ENCODE measurements at places on chromosomes 11 and 22.

GRCh38 chr11:108608548-108608947 lies 15.0 kb upstream of the EXPH5 start:
- DNase-seq, result no peak

GRCh38 chr22:24437741-24438328 lies 10.4 kb downstream of the ADORA2A start:
- peak; percentile 30 for DNase-seq

DNA sequence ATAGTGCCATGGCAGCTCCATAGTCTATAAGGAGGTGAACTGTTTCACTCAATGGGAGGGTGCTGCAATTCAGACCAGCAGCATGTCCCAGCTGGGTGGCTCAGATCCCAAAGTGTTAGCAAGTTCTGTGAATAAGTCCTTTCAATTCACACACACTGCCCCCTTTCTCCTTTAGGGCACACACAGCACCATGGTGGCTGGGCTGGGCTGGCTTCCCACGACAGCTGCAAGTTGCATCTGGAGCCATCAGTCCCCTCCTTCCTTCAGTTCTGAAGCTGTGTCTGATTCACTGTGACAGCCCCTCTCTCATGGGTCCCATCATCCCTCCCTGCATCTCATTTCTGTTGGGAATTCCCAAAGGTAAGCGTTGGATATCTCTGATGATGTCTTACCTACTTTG lies 324.1 kb upstream of the NCAM1 start:
- DNase-seq, result no peak

DNA sequence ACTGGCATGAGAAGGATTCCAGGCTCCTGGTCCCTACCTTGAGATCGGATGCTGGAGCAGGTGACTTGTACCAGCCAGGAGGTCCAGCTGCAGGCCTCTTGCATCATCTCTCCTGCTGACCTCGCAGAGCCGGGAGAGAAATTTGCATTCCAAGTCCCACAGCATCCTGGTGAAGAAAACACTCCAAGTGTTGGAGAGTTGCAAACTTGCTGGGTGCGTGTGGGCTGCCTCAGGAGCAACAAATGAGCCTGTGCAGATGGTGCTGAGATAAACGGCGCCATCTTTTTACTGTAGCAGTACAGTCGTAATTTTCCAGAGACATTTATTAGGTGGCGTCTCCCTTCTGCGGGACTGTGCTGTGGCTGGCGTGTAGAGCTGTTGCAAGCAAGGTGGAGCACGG lies 32.1 kb upstream of the ZBTB16 start:
- no peak for DNase-seq

GRCh38 chr11:120128392-120129119 lies 9.4 kb downstream of the TRIM29 start:
- DNase-seq, result peak; percentile 90

GRCh38 chr11:118051611-118052461 lies 25.0 kb upstream of the TMPRSS4 start:
- no peak for DNase-seq

DNA sequence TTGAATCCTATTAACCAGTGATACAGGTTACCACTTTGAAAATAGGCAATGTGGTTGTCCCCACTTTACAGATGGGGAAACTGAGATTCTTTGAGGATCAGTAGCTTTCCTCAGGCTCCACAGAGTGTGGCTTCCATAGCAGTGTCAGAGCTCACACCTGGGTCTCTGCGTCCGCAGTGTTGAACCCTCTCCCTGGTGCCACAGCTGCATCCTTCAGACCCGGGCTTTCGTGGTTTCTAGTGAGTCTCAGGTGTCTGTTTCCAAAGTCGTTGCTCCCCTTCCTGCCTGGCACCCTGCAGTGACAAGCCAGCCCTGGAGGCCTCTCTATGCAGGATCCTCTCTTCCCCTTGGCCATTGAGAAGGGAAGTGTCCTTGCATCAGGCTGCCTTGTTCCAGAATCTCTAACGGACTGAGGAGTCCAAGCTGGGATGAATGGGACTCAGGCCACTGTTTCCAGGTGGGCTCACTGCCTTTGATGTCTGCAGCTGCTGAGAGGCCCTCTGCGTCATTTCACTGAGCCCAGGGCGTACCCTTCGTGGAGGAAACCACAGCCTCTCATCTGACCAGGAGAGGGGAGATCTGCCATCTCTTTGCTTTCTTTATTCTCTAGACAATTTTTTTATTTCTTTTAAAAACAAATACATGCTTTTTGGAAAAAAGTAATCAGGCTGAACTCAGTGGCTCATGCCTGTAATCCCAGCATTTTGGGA lies 48.4 kb upstream of the MICAL2 start:
- no peak for DNase-seq

GRCh38 chr22:16801088-16801487 lies 24.1 kb downstream of the XKR3 start:
- no peak for DNase-seq

GRCh38 chr11:33997584-33998251 lies 53.8 kb upstream of the CAPRIN1 start:
- DNase-seq, result peak; percentile 46

- peak; percentile 56 for DNase-seq
Observed at GRCh38 chr11:82683029-82683428, 50.6 kb downstream of the FAM181B start.

DNA sequence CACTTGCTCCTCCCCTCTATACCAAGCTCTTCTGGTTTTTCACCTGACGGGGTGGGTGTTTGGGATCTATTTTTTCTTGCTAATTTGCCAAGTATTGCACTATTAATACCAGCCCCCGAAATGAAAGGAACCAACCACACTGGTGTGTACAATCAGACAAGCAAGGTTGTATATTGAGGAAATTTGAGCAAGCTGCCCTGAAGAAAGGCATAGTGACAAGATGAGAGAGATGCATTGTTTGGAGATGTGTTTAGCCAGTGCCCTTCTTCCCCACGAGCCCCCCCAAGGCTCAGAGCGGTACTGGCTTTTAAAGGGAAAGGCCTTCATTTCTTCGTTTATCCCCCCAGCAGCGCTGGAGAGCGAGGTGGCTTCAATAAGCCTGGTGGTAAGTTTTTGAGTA lies 15.2 kb upstream of the GAS2L1 start:
- no peak for DNase-seq

DNA sequence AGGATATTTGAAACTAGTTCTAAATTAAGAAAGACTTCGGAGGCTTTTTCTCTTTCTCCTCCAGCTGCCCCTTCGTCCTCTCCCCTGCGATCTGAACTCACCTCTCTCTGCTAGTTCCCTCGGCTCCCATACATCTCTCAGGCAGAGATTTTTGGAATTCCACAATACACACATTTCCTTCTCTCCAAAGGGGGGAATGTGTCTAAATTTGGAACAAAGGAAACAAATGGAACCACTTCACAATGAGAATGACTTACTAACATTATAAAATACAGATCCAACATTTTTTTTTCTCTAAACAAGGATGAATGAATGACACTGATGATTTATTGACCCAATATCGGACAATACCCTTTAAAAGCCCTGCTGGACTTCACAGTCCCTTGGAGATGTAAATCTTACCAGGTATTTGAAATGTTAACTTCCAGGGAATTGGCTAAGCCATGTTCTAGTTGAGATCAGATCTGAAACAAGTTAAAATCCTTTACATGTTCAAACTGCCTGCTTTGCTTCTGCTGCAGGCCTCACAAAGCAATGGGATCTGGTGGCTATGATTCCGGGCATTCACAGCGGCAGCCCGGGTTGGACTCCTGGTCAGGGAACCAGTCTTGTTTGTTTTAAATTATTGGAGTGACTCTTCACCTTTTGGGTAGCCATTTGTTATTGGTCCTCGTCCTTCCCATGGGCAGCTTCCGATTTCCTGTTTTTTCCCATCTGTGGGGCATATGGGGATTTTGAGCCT lies 20.5 kb upstream of the GSTP1 start:
- DNase-seq, result no peak

GRCh38 chr22:48057116-48057835 lies 1294.8 kb downstream of the TBC1D22A start:
- no peak for DNase-seq

- DNase-seq, result no peak
Observed at GRCh38 chr11:12540913-12541582, 133.2 kb upstream of the TEAD1 start.

- DNase-seq, result no peak
Observed at GRCh38 chr22:19882446-19883381, 28.0 kb upstream of the GNB1L start.

GRCh38 chr11:75024764-75025211 lies 36.1 kb downstream of the NEU3 start:
- no peak for DNase-seq

- DNase-seq, result no peak
Observed at GRCh38 chr22:21622919-21623647, 6.7 kb downstream of the YDJC start.

GRCh38 chr22:21652547-21653545 lies 10.7 kb downstream of the SDF2L1 start:
- DNase-seq, result no peak

- DNase-seq, result no peak
Observed at GRCh38 chr22:28810821-28811491, 10.6 kb upstream of the XBP1 start.

DNA sequence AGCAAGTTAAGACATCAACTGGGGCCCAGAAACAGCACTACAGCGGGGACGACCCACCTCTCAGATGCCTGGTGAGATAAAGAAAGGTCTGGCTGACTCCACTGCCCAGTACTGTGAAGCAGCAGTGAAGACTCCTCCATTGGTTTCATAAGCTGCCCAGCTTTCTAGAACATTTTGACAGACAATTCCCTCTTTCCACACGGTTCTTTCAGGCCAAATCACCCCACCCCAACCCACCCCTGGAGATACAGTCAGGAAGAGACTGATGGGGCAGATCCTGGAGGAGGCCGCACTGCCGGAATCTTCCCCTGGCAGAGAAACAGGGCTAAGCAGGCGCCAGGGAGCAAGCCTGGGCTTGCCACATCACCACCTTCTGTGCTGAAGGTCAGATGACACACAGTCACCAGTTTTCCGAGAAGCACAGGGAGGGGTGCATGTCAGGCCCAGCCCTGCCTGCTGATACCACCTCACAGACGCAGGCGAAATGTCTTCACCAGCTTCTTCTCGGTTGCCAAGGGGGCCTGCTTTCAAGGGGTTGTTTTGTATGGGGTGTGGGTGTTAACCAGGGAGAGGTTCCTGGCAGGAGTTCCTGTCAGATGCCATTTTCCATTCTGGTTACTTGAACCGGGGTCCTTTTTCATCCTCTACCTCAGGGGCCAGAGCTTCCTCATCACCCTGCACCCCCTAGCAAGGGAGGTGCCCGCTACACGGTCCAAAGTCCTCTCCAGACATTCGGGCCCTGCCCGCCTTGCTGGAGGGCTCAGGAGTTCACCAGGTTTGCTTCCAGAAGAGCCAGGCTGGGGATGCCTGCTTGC lies 1.4 kb upstream of the NEAT1 start:
- no peak for DNase-seq

DNA sequence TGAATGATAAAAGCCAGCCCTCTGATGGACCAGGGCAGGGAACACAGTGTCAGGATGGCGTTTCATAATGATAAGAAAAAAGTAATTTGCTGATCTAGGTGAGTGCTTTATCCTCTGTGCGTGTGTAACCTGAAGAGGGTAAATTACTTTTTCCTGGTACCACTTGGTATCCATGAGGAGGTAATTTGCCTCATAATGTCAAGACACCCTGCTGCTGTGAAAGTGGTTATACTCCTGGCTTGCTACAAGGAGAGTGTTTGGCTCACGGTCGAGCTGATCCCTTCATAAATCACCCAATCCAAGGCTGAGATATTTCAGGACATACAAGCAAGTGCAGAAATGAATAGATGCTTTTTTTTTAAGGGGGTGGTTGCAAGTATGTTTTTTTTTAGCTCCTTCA lies 207.2 kb upstream of the PGR start:
- no peak for DNase-seq

GRCh38 chr11:14584595-14584994 lies 59.0 kb upstream of the PDE3B start:
- DNase-seq, result no peak

DNA sequence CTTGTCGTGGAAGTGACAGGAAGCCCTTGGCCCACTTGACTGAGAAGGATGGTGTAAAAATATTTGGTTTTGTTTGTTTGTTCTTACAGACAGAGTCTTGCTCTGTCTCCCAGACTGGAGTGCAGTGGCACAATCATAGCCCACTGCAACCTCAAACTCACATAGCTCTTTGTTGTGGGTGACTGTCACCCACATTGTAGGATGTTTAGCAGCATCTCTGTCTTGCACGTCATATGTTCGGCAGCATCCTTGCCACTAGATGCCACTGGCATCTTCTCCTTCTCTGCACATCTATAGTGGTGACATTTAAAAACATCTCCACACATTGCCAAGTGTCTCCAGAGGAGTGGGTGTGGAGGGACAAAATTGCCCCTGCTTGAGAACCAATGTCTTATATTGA lies 56.8 kb downstream of the PRR5L start:
- DNase-seq, result no peak

DNA sequence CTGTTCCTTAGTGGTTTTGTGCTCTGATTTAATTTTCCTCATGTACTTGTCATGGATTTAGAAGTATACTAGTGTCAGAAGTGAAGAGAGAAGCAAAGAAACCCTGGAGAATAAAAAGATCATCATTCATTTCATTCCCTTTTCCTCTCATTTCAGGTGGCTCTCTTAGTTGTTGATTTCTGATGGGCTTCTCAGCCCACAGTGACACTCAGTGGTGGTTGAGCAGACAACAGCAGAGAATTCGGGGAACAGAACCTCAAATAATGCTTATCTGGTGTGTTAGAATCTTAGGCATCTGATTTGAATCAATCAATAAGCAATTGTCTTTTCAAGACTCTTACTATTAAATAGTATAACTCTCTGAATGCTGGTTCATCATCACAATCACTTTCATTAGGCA lies 1289.4 kb downstream of the FAM181B start:
- DNase-seq, result no peak

- no peak for DNase-seq
Observed at GRCh38 chr11:104968856-104969776, 742 bp upstream of the CASP4 start.

GRCh38 chr11:35334385-35335090 lies 84.8 kb downstream of the SLC1A2 start:
- no peak for DNase-seq

DNA sequence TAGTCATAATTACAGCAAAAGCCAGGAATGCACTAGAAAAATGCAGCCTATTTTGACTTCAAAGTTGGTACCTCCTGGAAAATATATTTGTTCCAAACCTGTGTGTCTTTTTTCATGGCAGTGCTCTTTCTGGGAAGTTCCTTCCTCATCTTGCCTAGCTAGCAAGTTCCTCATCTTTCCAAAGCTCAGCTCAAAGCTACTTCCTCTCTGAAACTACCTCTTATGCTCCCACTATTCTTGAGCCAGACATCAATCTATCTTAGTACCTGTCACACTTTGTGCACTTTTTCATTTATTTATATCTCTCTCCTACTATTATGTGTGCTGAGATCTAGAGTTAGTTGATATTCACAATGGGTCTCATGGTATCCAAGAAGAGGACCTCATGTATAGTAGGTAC lies 191.6 kb upstream of the CCDC90B start:
- no peak for DNase-seq

- no peak for DNase-seq
Observed at GRCh38 chr11:128022007-128022368, 565.4 kb downstream of the ETS1 start.

Measured in T47D (cell line).